Cardiac fibroblast (primary cell): ENCODE measurements at places on chromosomes 2 and 18.
A peak's percentile ranks its signal among the peaks of the same experiment; 100 is the strongest.

DNA sequence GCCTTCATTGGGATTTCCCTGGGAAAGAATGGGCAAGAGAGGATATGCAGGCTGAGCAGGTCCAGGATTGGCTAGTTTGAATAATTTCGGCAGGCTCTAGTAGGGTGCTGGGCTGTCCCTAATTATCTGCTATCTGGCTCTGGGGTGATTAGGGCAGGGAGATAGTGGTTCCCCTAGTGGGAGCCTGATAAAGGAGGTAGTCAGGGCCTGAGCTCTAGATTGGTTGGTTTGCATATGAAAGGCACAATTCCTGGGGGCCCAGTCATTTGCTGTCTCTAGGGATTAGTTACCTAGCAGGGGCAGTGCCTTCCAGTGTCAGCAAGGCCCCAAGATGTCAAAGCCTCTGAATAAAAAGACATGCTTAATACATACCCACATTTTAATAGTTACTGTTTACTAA, 690.1 kb upstream of the KLHL29 start:
- DNase-seq, result no peak

DNA sequence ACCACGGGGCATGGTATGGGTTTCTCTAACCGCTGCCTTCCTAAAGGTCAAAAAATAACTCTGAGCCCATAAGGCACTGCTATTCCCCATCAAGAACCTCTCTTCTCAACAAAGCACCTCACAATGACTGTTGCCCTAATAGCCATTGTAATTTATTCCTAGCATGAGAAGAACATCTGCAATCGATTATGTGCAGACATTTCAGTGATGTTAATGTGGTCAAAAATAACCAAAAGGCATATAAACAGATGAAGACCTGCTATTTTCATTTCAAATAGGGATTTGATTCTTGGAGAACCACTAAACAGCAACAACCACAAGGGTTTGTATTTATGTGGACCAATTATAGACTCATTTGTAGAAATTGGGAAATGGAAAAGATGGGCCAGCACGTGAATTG, 356.6 kb downstream of the FBXO15 start:
- no peak for DNase-seq

GRCh38 chr2:112621790-112622527, 23.8 kb upstream of the SLC20A1 start:
- DNase-seq, result peak; percentile 55

DNA sequence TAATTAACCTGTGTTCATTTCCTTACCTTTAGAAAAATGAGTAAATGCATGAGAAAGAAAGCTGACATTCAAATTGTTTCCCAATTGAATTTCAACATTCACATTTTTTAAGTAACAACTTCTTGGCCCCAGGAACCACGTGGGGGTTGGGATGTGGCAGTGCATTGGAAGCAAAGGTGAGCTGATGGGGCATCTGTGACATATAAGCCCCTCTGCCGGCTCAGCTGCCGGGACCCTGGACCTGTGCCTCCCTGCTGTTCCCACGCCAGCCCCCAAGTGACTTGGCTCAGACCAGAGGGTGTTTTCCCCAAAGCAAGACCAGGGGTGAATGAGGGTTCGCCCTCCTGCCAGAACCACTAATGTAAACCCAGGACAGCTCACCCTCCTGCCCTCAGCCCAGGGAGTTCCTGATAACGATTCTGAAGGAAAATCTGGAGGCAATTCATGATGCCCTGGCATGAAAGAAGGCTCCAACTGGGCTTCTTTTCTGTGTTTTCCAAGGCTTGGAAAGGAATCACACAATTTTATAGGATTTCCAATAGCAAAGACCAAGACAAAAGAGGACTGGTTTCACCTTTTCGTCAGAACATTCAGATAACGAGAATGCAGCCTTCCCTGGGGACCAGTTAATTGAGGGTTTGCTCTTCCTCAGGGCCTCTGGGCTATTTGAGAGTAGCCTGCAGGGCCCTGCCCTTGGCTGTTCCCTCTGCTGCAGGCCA, 193.2 kb upstream of the TWIST2 start:
- DNase-seq, result no peak

GRCh38 chr2:120238728-120239487, 13.7 kb upstream of the RALB start:
- DNase-seq, result peak; percentile 54

GRCh38 chr2:99238599-99238998, 16.9 kb downstream of the LYG2 start:
- DNase-seq, result no peak

DNA sequence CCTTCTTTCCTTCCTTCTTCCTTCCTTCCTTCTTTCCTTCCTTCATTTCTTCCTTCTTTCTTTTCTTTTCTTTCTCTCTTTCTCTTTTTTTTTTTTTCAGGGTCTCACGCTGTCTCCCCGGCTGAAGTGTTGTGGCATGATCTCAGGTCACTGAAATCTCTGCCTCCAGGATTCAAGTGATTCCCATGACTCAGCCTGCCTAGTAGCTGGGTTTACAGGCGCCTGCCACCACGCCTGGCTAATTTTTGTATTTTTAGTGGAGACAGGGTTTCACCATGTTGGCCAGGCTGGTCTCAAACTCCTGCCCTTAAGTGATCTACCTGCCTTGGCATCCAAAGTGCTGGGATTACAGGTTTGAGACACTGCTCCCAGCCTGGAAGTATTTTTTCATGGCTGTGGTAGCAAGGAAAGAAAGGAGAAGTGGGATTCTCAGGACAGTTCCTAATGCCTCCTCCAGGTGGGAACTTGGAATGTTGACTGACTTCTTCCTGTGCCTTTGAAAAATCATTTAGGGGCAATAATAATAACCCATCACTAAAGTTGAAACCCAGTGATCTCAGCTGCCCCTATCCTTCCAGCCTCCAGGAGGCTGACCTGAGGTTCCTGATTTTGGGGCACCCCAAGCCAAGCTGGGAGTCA, 89.3 kb upstream of the CELF4 start:
- DNase-seq, result no peak

GRCh38 chr2:26932974-26933373, 37.5 kb upstream of the MAPRE3 start:
- DNase-seq, result no peak

DNA sequence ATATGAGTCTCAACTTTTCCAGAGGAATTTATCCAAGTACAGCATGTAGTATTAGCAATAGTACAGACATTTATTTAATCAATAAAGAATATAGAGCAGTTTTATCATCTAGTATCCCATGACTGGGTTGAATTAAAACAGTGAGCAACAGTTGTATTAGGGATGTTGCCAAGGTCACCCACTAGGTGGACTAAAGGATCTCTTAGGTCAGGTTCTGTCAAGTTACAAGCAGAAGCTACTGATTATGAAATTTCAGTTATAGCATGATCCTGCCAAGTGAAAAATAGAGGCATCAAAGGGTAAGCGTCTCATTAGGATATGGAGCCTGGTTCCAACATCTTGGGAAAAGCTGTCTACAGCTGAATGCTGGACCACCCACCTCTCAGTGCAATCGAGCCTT, 52.1 kb upstream of the LAPTM4A start:
- DNase-seq, result peak; percentile 26

DNA sequence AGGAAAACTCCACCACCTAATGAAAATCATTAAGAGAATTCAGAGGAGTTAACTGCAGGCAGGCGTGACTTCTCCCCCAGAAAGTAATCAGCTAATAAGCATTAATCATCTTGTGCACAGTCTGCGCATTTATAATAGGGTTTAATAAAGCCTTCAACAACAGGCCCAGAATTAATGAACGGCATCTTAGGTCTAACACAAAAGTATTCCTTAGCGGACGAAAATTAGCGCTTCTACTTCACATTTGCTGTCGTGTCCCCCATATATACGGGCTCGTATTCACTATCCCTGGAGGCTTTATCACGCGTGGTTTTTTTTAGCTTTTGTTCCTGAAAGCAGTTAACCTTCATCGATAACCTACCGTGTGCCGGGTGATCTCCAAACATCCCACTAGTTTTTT, 1.8 kb downstream of the ATP8B1 start:
- no peak for DNase-seq

GRCh38 chr2:229252280-229252679, 18.8 kb downstream of the PID1 start:
- DNase-seq, result no peak

- DNase-seq, result no peak
These were observed 1.2 kb upstream of the BARD1 start for GRCh38 chr2:214810671-214811070.

DNA sequence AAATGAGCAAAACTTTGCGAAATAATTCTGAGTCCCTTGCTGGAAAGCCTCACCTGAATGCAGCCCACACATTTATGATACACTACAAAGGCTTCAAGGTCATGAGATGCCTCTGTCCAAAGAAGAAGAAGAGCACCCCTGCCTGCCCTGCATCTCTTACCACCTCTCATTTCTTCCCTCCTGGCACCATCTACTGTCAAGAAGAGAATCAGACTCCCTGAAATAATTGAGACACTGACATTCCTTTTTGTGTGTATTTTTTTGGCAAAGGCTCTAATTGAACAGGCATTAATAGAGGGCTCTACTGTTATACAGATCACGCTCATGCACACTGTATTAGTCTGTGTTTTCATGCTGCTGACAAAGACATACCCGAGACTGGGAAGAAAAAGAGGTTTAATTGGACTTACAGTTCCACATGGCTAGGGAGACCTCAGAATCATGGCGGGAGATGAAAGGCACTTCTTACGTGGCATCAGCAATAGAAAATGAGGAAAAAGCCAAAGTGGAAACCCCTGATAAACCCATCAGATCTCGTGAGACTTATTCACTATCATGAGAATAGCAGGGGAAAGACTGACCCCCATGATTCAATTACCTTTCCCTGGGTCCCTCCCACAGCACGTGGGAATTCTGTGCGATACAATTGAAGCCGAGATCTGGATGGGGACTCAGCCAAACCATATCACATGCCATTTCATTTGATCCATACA, 176.3 kb downstream of the ALPK2 start:
- DNase-seq, result no peak

DNA sequence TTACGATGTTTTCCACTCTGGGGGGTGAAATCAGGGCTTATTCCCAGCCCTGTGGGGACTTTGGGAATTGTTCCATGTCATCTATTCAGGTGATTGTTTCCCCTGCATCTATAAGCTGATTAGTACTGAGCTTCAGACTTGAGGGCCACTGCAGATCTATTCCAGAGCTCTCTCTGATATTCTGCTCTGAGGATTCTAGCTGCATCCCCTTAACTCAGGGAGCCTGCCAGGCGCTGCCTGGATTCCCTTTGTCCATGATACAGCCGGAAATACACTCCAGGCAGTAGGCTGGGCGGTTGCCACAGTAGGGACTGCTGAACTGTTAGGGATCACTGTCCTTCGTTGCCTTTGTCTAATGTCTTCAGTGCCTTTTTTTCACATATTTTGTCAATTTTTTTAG, 31.3 kb downstream of the PTRHD1 start:
- no peak for DNase-seq

DNA sequence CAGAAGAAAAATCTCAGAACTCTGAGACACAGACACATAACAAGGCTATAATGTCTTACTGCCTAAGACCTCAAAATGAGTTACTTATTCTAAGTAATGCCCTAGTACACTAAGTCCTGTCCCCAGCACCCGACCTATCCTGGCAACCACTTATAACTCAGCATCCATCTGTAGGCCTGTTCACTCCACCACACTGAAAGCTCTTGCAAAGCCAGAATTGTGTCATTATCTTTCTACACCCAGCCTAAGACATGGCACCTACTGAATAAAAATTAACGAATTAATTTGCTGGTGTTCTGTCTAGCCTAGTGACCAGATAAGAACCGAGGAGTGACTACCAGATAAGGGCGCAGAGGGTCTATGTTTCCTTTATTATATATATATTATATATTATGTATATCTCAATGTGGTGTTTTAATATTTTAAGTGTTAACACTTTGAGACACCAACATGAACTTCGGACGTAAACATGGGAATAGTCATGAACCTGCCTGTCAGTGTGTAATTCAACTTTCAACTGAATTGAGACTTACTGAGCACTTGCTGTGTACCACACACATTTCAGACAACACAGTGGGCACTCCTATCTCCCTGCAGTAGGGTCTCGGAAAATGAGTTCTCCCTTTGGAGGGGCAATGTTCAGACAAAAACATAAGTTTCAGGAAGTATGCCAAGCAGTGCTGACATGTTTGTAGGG, 27.7 kb downstream of the TMEM131 start:
- no peak for DNase-seq

- no peak for DNase-seq
These were observed 546.7 kb downstream of the RIT2 start for GRCh38 chr18:42568773-42569172.

DNA sequence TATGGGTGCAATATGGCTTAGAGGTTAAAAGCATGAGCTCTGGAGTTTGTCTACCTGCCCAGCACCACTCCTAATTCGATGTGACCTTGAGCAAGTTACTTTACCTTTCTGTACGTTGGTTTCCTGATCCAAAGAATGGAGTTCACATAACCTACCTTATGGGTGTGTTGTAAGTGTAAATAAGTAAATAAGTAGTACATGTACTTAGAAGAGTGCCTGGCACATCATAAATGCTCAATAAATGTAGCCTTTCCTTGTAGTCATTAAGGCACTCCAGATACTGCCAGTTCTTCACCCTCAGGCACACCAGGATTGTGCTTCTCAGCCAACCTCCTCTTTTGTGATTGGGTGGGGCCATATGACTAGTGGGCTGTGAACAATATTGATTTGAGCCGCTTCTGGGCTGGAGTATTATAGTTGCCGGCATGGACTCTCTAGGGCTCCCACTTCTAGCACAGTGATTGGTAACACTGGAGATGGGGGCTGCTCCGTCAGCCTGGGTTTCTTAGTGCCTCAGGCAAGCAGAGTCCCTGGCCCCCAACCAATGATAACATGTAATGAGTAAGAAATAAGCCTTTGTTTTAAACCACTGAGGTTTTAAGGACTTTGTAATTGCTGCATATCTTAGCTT, 101.7 kb upstream of the NOSTRIN start:
- peak; percentile 43 for DNase-seq

DNA sequence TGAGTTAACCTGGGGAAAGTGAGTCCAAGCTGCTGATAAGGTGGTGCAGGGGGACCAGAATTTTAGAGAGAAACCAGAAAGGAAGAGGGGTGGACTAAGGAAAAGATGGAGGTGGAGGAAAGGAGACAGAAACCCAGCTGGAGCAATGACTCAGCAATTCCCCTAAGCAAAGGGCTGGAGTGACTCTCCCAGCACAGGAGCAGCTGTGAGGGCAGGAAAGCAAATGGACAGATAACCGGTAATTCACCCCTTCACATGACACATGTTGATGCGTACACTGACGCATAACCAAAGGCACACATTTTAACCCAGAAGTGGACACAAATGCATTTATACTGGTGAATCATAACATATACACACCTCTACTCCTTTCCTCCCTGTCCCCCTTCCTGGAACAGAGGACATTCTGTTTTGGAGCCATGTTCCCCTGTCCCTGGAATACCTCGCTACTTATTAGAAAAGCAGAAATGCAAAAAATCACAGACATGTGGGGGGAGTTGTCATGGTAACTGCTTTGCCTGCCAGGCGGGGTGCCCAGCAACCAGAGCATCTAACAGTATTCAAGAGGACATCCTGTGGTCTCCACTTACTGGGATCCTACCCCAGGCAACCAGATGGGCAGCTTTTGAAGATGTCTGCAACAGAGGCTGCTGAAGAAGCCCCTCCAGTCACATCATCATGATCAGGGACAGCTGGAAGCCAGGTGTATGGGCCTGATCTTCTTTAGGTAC, 4.7 kb downstream of the CDK5R2 start:
- peak; percentile 80 for DNase-seq

GRCh38 chr2:3487028-3487425, 32.3 kb downstream of the ADI1 start:
- no peak for DNase-seq
